MV-4-11 (cell line): ENCODE measurements at places on chromosomes 12 and 14.
A peak's percentile ranks its signal among the peaks of the same experiment; 100 is the strongest.

DNA sequence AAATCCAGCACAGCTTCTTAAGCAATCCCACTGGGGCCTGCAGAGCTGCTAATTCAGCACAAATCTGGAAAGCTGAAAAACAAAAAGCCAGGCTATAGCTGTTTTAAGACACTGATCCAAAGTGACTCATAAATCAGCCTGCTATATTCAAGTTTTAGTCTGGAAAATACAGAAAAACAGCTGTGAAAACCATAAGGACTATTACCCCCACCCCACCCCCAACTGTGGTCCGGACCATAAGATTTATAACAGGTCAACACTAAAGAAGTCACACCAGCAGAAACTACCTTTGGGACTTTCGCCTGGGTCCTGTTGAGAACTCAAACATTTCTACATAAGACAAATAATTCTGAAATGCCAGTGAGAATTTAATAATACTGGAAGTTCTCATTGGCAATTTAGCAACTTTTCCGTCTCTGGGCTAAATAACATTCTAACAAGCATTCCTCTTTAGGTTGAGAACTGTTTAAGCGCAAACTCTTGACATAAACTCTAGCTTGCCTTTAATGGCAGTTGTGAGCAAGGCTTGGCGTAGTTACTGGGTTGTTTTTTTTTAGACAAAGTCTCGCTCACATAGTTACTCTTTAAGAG, 3.3 kb downstream of the LRIG3 start:
- DNase-seq, result no peak

GRCh38 chr12:131949431-131950181, at the start of gene EP400:
Gene EP400, plus strand, starts transcription at chr12:131949942. Its CDS starts 10,678 bp downstream, at chr12:131960620.
- peak; percentile 87 for DNase-seq

DNA sequence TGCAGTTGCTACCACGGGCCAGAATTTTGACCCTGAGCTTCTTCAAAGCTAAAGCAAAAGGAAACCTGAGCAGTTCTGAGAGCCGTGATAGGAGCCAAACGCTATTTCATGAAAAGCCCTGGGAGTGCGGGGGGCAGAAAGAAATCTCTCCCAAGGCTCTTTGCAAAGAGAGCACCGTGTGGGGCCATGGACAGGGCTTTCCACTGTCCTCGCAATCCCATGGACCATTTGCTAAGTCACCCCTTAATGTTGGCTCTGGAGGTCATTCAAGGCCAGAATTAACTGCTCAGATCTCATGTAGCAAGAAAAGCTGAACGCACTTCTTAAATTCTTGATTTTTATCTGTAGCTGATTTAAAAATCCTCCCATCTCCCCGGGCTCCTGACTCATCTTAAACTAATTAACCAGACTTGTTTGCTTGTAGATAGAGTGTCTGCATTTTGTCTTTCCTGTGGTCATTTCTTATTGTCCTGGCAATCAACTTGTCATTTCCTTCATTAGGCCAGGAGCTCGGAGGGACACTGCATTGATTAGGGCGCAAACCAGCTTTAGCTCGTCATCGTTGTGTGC, 24.8 kb downstream of the CLSTN3 start:
- DNase-seq, result no peak

GRCh38 chr12:74552201-74552600, 14.6 kb downstream of the ATXN7L3B start:
- DNase-seq, result no peak

- no peak for DNase-seq
Measured at GRCh38 chr14:56811593-56812363, 1.5 kb upstream of the OTX2 start.

GRCh38 chr12:6336079-6336888, 5.6 kb downstream of the TNFRSF1A start:
- peak; percentile 97 for DNase-seq

- DNase-seq, result no peak
Measured at GRCh38 chr12:27190761-27191160, 53.3 kb upstream of the STK38L start.

DNA sequence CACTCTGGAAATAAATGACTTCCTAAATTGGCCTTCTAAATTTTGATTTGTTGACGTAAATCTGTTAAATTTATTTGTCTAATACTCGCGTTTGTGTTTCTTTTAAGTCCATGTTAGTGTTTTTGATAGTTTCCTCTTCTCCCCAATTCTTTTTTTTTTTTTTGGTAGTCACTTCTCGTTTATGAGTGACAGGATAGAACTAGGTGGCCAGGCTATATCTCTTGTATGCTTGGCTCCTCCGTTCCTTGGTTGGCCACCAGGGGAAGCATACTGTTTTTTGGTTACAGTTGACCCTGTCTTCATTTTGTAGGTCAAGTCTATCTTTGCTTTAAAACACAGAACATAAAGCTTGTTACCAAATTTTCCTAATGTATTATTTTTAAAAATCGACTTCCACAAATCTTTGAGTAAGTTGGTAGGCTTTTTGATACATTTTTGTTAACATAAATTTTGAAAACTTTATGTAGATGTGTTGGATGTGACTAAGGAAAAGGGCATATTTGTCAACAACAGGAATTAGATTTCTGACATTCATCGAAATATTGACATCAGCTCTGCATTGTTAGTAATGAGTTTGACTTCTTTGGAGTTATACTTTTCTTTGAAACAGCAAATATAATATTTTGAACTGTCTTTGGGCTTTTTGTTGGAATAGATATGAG, 2.2 kb downstream of the RCOR1 start:
- peak; percentile 91 for DNase-seq

DNA sequence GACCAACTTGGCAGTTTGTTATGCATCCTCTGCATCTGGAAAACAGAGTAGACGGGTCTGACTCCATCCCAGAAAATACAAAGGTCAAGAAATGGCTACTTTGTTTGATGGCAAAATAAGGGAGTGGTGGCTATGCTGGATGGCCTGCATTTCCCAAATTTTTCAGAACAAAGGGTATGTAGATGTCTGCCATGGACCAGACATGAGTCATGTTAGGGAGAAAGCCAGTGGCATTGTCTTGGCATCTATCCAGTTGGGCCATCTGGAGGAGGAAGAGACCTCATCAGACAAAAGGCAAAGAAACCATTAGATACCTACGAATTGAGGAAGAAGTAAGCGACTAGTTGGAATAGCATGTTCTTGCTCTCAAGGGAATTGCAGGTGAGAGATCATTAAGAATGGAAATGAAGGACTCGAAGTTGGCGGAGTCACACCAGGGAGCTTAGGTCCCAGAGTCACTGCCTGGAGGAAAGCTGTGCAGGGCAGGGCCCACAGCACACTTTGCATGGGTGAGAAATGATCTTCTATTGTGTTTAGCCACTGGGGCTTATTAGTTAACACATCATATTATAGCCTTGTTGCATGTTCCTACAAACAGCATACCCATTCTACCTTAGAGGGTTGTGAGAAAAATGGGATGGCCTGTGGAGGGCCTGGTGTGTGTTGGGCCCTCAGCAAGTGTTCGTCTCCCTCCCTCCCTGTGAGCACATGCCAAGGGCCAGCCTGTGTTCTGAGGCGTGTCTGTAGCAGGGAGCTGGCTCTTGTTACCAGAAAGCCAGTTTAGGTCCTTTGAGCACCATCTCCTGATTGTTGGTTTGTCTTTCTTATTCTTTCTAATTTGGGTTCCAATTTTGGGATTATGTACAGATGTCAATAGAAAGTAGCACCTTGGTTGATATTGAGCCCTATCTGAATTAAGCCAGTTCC, 119.4 kb downstream of the KTN1 start:
- peak; percentile 52 for DNase-seq

- DNase-seq, result no peak
Measured at GRCh38 chr12:52907092-52907810, 2.4 kb upstream of the KRT8 start.

DNA sequence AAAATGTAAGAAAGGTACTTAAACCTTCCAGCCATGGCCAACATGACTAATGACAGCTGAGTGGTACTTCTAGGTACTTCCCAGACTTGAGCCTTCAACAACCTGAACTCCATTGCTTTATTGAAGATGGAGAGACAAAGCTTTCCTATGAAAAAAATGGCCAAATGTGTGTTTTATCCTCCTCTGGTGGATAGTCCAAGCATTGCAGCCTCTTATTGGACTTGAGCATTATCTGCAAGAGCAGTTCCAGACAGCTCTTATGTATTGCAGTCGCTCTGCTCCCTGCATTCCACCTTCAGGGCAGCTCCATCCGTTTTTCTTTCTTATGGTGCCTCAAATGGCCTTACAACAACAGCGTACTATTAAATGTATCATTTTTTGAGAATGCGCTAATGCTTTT, 588.2 kb downstream of the NRXN3 start:
- DNase-seq, result peak; percentile 25

- no peak for DNase-seq
Measured at GRCh38 chr12:2958432-2959191, 585 bp upstream of the TEAD4 start.

DNA sequence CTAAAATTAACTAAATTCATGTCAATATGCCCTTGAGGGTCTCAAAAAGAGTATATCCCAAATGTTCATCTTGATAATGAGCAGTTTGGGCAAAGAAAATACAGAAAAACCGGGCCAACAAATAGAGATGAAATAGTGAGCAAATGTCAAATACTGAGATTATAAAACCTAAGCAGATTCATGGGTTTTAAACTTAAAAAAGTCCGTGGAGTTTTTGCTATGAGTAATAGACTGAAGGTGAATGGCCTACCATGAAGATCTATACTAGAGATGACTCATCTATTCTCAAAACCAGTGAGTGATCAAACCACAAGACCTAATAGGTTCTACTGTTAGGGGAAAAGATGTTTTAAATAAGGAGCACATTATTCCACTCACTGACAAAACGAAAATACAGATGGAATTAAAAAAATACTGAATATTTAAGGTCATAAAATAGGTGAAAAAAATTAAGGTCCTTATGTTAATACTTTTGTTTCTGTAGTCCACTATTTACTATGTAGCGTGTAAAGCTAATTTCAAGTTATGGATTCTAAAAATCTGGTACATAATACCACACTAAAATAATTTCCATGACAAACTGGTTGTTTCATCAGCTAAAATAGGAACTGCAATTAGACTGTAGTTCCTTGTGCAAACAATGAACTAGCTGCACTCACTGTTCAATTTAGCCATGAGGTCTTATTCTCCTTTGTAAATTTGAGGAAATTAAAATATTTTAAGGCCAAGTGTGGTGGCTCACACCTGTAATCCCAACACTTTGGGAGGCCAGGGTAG, 5.0 kb downstream of the HNRNPC start:
- peak; percentile 52 for DNase-seq

GRCh38 chr14:87014856-87015255, 978.1 kb downstream of the GALC start:
- no peak for DNase-seq

- no peak for DNase-seq
Measured at GRCh38 chr14:99247772-99248171, 24.2 kb downstream of the BCL11B start.

- no peak for DNase-seq
Measured at GRCh38 chr12:65949009-65949623, 124.8 kb downstream of the HMGA2 start.

GRCh38 chr14:31201111-31201510, 6.5 kb downstream of the HECTD1 start:
- no peak for DNase-seq

DNA sequence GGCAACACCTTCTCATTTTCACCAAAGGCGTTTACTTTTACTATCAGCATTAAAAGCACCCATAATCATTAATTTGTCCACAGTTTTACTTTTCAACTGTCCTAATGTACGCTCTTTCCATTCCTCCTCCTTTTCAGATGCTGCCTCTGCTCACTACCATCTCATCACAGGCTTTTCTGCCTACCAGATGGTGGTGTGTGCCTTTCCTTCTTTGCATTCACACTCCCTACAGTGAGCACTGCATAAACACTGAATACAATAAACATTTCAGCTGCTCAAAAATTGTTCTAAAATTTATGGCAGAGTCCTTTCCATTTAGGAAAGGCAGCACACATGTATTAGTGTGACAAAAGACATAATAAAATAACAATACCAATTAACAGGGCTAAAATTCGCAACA, 435.7 kb downstream of the GXYLT1 start:
- no peak for DNase-seq

DNA sequence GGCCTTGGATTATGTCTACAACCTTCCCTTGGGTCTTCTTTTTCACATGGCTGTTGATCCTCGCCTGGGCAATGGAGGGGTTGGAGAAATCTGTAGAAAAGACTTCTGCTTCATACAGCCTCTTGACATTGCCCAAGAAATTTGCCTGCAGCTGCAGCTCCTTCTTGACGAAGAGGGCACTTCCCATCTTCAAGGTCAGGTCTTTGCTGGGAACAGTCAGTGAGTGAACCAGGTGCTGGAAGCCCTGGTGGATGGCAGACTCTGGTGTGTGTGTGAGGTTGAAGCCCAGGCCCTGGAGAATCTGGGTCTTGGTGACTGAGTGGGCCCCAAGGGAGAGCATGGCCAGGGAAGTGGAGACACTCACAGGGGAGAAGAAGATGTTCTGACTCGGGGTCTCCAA, 6.7 kb downstream of the SERPINA9 start:
- no peak for DNase-seq

DNA sequence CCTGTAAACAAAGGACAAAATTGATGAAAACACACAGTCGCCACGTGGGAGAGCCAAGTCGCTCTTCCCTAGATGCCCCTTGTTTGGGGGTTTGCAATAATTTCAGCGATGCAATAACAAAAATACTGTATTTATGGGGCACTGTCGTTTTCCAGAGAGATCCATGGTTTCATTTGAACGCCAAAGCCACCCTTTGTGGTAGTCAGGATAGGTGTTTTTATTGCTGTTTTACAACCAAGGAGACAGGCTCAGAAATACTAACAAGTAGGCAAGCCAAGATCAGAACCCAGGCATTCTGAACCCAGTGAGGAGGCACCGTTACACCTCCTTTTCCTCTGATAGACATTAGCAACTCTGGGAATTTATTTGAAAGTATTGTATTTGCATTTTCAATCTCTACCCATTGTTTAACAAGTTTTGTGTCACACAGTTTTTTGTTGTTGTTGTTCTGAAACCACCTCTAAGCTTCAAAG, 831 bp upstream of the BTBD7 start:
- DNase-seq, result no peak

- DNase-seq, result peak; percentile 24
Measured at GRCh38 chr12:91361864-91362263, 179.2 kb upstream of the DCN start.

DNA sequence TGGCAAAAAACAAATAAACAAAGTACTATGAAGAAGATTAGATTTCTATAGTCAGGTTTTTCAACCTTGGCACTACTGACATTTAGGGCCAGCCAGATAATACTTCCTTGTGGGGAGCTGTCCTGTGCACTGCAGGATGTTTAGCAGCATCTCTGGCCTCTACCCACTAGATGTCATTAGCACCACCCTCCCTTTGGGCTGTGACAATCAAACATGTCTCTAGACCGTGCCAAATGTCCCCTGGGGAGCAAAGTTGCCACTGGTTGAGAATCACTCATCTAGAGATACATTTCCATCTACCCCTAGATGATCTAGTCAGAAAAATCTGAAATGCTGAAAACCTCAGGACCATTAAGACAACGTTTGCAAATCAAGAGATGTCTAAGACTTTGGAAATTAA, 29.9 kb downstream of the SRRM4 start:
- DNase-seq, result no peak

GRCh38 chr14:22184157-22184829, 404.7 kb downstream of the DAD1 start:
- no peak for DNase-seq
